Ovary (tissue), 10 donors: ENCODE measurements at places on chromosomes 6 and 20. TPM values are rescaled to one million over a fixed set of nuclear protein-coding genes. Genes with fewer than 3 reads are reported as not detected.

Gene NUDT3
- 60.7 TPM for total RNA-seq

- DNase-seq = no peak
- H3K4me1 ChIP-seq = no peaks in the 10 kb centered on the region
- H3K4me3 ChIP-seq = no peak overlapping the region
- no peaks in the 10 kb centered on the region for H3K36me3 ChIP-seq
These were observed 74.4 kb downstream of the MKKS start for GRCh38 chr20:10359621-10360040.

Gene ZBTB12
- 18.8 TPM for total RNA-seq

Gene AVP
- total RNA-seq = not detected

Gene CASS4
- total RNA-seq = 2.5 TPM

Gene PI16
- total RNA-seq = not detected

GRCh38 chr6:88166493-88167351, 575 bp upstream of the CNR1 start:
- peaks cover 5% of the 10 kb centered on the region for H3K27me3 ChIP-seq
- peaks cover 12% of the 10 kb centered on the region for H3K4me1 ChIP-seq
- DNase-seq = no peak
- peak overlapping the region; percentile 47 for H3K4me3 ChIP-seq
